ENCODE measurements at places on chromosomes 6 and 20.

DNA sequence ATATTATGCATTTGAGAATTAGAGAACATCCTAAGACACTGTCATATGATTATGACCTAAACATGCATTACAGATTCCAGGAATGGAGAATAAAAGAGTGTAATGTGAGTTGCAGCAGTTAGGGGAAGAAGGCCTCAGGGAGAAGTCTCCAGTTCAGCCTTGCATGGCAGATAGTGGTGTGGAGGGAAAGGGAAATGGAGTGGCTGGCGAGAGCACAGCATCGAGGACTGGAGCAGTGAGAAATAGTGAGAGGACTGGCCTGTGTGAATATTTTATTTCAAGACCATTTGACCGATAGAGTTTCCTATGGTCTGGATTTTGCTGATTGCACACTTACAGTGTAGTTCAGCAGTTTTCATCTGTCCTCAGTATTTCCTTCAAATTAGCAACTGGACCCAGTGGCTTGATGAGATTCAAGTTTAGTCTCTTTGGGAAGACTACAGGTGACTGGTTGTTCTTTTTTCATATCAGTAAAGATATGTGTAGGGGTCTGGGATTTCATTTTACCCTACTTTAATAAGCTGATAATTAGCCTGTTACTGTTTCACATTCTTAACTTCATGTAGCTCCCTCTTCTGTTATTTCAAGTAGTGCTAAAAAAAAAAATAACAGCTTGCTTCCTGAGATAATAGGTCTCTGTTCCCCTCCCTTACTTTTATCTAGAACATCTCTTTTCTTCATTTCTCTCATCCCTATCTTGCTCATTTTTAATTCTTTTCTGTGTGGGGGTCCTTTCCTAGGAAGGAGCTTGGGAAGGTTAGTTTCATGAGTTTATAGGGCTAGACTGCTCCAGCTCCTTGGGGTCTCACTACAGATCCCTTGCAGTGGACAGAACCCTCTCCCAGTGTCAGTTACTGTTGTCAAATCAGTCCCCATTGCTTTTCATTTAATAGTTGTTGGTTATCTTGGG is 27.9 kb downstream of the BLTP3A start:
- no peak for DNase-seq

DNA sequence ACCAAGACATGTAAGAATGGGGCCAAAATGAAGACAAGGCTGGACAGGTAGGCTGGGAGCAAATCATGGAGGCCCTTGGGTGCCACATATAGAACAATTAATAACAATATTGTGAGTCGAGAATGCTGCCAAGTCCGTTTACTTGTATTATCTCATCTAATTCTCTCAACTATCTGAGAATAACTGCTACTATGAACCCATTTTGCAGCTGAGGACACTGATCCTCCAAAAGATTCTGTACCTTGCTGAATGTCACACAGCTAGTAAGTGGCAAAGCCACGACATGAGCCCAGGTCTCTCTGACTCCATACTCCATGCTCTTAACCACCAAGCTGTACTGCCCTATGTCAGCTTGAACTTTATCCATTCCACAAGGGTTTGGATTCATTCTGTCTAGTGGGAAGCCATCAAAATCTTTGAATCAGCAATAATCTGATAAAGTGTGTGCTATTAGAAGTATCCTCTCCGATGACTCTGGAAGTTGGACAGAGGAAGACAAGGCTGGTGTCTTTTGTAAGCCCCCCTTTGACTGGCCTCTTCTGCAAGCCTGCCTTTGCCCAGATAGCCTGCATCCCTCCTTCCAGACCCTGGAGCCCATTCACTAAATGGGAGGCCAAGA is 43.5 kb upstream of the PDYN start:
- DNase-seq = no peak

GRCh38 chr6:90044833-90045381 is 150.6 kb downstream of the GJA10 start:
- DNase-seq = no peak

DNA sequence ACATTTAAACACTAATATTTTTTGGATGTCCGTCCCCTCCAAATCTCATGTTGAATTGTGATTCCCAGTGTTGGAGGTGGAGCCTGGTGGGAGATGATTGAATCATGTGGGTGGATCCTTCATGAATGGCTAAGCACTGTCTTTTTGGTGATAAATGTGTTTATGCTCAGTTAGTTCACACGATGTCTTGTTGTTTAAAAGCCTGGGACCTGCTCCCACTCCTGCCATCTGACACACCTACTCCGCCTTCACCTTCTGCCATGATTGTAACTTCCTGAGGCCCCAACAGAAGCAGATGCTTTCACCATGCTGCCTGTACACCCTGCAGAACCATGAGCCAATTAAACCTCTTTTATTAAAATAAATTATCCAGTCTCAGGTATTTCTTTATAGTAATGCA is 114.7 kb downstream of the TNFAIP3 start:
- no peak for DNase-seq

DNA sequence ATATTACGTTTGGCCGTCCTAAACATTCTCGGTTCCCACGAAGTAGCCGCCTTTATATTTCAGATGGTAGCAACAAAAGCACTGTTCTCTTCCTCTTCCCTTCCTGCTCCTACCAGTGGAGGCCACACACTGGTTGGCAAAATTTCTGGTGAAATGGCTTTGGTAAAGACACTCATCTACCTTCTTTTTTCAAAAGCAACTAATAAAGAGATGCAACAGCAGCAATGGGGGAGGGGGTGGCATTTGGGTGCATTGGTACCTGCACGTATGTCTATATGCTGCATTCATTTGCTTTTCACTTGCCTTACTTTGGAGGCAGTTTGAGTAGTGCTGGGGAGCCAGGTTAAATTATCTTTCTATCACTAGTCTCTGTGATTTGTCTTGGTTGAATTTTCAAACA is 6.0 kb downstream of the POU3F2 start:
- no peak for DNase-seq

GRCh38 chr6:8382434-8382833 is 52.9 kb downstream of the SLC35B3 start:
- DNase-seq = no peak

- no peak for DNase-seq
Measured at GRCh38 chr20:22371843-22372242, 212.5 kb downstream of the FOXA2 start.

GRCh38 chr20:44489223-44489622 is 13.5 kb downstream of the TTPAL start:
- DNase-seq = no peak

- DNase-seq = no peak
Measured at GRCh38 chr6:44255105-44255808, 2.1 kb downstream of the SLC35B2 start.

- DNase-seq = no peak
Measured at GRCh38 chr6:36688739-36689075, 8.9 kb upstream of the RAB44 start.

All from endothelial cell (in vitro differentiated cells).